ENCODE measurements at places on chromosomes 16 and 17.
A peak's percentile ranks its signal among the peaks of the same experiment; 100 is the strongest.

GRCh38 chr17:66661411-66662256 is 173.3 kb upstream of the CACNG5 start:
- no peak for DNase-seq

GRCh38 chr16:84810518-84811273 is 9.1 kb upstream of the CRISPLD2 start:
- DNase-seq = no peak

- DNase-seq = no peak
Observed at GRCh38 chr16:11004351-11004750, 60.0 kb downstream of the CLEC16A start.

GRCh38 chr16:2912330-2913199 is 834 bp downstream of the FLYWCH1 start:
- peak; percentile 45 for DNase-seq

DNA sequence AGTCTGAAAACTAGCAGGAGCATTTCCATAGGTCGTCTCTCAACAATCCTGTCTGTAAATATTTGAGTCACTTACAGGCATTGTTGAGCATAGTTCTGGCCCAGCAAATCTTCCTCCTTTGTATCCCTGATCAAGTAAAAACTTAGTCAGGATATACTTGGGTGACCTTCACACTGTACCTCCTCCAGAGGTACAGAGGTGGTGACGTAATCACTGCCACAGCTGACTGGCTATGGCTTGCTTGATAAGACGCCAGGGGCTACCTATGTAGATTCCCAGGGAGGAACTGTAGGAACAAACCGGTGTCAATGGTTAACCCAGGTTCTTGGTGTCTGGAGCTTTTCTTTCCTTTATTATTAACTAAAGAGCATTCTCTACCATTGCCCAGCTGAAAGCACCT is at the start of gene KCNJ16:
Gene KCNJ16, plus strand, starts transcription at position 270 of the 400 bp plus-strand sequence. CDS start 56,863 bp downstream, outside the sequence.
- DNase-seq = no peak

DNA sequence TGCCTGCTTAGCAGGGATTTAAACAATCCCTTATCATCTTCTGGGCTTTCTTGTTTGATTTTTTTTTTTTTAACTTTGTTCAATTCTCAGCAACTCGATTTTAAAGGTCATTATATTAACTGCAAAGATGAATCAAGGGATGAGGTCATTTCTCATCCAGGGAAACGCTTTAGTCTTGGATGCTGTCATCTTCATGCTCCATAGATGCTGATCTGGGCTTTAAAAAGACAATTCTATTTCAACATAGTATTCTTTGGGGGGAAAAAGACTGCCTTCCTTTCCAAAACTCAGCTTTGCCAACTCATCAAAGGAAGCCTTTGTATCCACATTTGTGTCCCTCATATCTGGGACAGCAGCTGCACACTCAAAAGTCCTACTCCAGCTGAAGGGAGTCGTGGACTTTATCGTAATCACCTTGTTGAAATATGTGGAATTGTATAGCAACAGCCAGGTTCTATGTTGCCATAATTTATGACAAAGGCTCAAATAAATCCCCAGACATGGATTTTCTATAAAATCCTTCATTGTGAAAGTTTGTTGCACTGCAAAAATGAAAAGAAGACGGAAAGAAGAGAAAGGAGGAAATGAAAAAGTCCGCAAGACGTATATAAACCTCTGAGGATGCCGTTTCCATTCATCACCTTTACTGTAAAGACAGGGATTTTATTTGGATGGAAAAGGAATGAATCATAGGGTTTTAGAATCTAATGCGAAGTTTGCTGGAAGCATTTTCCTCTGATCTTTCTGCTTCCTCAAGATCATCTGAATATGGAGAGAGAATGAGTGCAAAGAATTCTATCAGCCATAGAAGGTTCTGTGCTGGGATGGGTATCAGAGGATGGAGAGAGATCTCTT is 48.6 kb upstream of the XYLT1 start:
- no peak for DNase-seq

DNA sequence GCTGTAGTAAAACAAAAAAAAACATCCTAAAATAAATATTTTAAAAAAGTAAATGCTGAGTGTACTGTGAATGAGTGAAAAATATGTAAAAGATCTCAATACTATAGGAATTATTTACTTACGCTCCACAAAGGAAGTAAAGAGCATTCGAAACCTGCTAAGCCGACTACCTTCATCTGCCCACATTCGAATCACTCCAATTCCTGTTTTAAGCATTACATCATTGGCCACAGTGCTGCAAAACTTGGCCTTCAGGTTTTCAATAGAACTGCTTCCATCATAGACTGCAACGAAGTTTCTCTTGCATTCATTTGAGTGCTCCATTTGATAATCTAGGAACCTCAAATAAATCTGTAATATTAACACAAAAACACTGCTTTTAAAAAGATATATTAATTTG is 34.4 kb downstream of the NETO2 start:
- DNase-seq = no peak
